Brain (organoid and tissue), 16 donors: ENCODE measurements at places on chromosomes 1 and 21. TPM values are rescaled to one million over a fixed set of nuclear protein-coding genes. Genes with fewer than 3 reads are reported as not detected.

The FAM163A gene
- polyA plus RNA-seq, result 0.46 TPM

The S100A7 gene
- polyA plus RNA-seq, result not detected

The TEX38 gene
- not detected for polyA plus RNA-seq

The CD52 gene
- polyA plus RNA-seq, result 3.6 TPM

The CSF1 gene
- polyA plus RNA-seq, result 10.5 TPM

The RPS6KA1 gene
- 24.0 TPM for polyA plus RNA-seq

The SPRR4 gene
- polyA plus RNA-seq, result not detected

The CFHR2 gene
- polyA plus RNA-seq, result not detected

The SPATA17 gene
- 2.3 TPM for polyA plus RNA-seq

The BMP8B gene
- polyA plus RNA-seq, result 10.3 TPM

The LHX4 gene
- 0.19 TPM for polyA plus RNA-seq

The FCRLA gene
- polyA plus RNA-seq, result 0.58 TPM

The GRHL3 gene
- not detected for polyA plus RNA-seq

The OR2T3 gene
- polyA plus RNA-seq, result not detected

The SMCP gene
- polyA plus RNA-seq, result not detected

The NHLH2 gene
- not detected for polyA plus RNA-seq

The RXFP4 gene
- not detected for polyA plus RNA-seq

The HJV gene
- not detected for polyA plus RNA-seq

The ST6GALNAC3 gene
- polyA plus RNA-seq, result 3.5 TPM

The KRTAP7-1 gene
- not detected for polyA plus RNA-seq

The CHODL gene
- polyA plus RNA-seq, result 0.64 TPM

The OVAAL gene
- not detected for polyA plus RNA-seq

The SERTAD4 gene
- polyA plus RNA-seq, result 9.2 TPM

The SLAMF8 gene
- polyA plus RNA-seq, result 0.97 TPM

The DYRK3 gene
- polyA plus RNA-seq, result 4.9 TPM

The AADACL3 gene
- not detected for polyA plus RNA-seq

The PGBD5 gene
- polyA plus RNA-seq, result 38.5 TPM

The PARK7 gene
- polyA plus RNA-seq, result 495 TPM

The OR2G6 gene
- not detected for polyA plus RNA-seq

The AIRE gene
- not detected for polyA plus RNA-seq

The GUCA2B gene
- polyA plus RNA-seq, result not detected

The DNAJC6 gene
- 59.0 TPM for polyA plus RNA-seq

The WDR3 gene
- 12.9 TPM for polyA plus RNA-seq

The LEPROT gene
- polyA plus RNA-seq, result 24.0 TPM

The RUNX3 gene
- polyA plus RNA-seq, result 1.4 TPM

The EPHA10 gene
- 5.6 TPM for polyA plus RNA-seq

The NID1 gene
- polyA plus RNA-seq, result 20.1 TPM

The LMX1A gene
- not detected for polyA plus RNA-seq

The SEMA4A gene
- 6.6 TPM for polyA plus RNA-seq

The AK5 gene
- 34.6 TPM for polyA plus RNA-seq

The POU3F1 gene
- polyA plus RNA-seq, result 0.81 TPM

The FCGR2B gene
- 1.7 TPM for polyA plus RNA-seq

The USH2A gene
- 0.17 TPM for polyA plus RNA-seq

The HSPA13 gene
- polyA plus RNA-seq, result 9.3 TPM

The FMO4 gene
- 0.39 TPM for polyA plus RNA-seq

The FCRL1 gene
- polyA plus RNA-seq, result not detected

The MYOC gene
- not detected for polyA plus RNA-seq

The TNFAIP8L2 gene
- 1.7 TPM for polyA plus RNA-seq

The MPZ gene
- 2.6 TPM for polyA plus RNA-seq

The LAMB3 gene
- polyA plus RNA-seq, result 1.7 TPM

The CCDC27 gene
- polyA plus RNA-seq, result 0.12 TPM

The CRNN gene
- not detected for polyA plus RNA-seq

The F5 gene
- polyA plus RNA-seq, result 0.83 TPM

The CLEC20A gene
- polyA plus RNA-seq, result not detected

The BPNT1 gene
- 40.1 TPM for polyA plus RNA-seq

The HSPA6 gene
- polyA plus RNA-seq, result 0.39 TPM

The HSD3B1 gene
- not detected for polyA plus RNA-seq
